ENCODE measurements at places on chromosomes 7 and 10.

- DNase-seq: no peak
Measured at GRCh38 chr7:133237545-133237944, 15.3 kb upstream of the EXOC4 start.

DNA sequence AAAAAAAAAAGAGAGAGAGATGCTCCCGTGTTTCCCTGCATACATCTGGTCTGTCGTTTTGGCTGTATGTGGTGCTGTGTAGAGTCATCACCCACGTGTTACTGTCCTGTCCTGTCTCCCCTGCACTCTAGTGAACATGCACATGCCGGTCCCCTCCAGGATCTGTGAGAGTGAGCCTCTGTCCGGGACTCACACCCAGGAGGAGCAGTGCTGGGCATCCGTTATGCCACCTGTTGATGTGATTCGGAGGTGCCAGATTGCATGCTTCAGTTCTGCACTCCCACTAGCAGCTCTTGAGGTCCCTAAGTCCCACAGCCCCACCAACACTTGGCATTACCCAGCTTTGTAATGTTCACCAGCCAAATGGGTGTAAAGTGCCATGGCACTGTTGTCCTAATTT, 16.4 kb downstream of the GHRHR start:
- no peak for DNase-seq

- DNase-seq: no peak
Measured at GRCh38 chr7:90432752-90433151, 29.5 kb downstream of the CLDN12 start.

- no peak for DNase-seq
Measured at GRCh38 chr7:45162943-45163691, 5.5 kb downstream of the RAMP3 start.

DNA sequence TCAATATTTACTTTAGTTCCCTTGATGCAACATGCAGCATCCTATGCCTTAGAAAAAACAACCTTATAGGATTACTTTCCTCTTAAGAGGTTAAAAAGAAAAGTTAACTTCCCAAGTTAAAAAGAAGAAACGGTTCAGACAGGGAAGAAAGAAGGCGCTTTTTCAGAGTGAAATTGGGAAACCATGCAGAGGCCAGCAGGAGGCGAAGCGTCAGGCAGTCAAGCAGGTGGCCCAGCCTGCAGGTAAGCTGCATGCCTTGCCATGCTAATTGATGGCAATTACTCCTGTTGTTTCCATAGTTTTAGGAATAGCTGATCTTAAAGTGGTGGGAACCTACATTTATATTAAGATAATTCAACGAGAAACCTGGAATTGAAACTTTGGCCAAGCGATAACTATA, 302.6 kb upstream of the SP4 start:
- DNase-seq: no peak

GRCh38 chr10:31770307-31770902, 158.2 kb downstream of the ARHGAP12 start:
- no peak for DNase-seq

GRCh38 chr10:78458983-78459638, 425.4 kb downstream of the RPS24 start:
- no peak for DNase-seq

- DNase-seq: no peak
Measured at GRCh38 chr7:8295638-8296361, 33.8 kb upstream of the ICA1 start.

GRCh38 chr10:3323865-3324498, 151.4 kb upstream of the PITRM1 start:
- DNase-seq: no peak

DNA sequence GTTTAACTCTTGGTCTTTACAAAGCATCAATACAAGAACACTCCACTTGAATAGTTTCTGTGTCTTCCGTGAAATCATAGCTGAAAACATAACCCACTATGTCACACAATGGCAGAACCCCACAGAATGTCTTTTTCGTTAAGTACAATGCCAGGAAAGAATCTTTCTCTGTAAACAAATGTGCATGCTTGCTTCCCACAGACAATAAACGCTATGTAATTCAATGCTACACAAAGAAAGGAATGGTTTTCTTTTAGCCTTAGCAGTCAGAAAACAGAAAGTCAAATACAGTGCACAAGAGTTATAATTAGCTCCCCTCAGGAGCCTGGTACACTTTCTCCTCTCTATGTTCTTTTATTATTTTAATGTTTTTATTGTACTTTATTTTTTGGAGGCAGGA, 186.1 kb downstream of the SRPK2 start:
- no peak for DNase-seq

GRCh38 chr10:113169853-113170460, 219.9 kb downstream of the TCF7L2 start:
- DNase-seq: no peak

GRCh38 chr7:45681596-45682357, 107.6 kb downstream of the ADCY1 start:
- no peak for DNase-seq

- DNase-seq: no peak
Measured at GRCh38 chr10:104773105-104773504, 132.0 kb downstream of the SORCS3 start.

DNA sequence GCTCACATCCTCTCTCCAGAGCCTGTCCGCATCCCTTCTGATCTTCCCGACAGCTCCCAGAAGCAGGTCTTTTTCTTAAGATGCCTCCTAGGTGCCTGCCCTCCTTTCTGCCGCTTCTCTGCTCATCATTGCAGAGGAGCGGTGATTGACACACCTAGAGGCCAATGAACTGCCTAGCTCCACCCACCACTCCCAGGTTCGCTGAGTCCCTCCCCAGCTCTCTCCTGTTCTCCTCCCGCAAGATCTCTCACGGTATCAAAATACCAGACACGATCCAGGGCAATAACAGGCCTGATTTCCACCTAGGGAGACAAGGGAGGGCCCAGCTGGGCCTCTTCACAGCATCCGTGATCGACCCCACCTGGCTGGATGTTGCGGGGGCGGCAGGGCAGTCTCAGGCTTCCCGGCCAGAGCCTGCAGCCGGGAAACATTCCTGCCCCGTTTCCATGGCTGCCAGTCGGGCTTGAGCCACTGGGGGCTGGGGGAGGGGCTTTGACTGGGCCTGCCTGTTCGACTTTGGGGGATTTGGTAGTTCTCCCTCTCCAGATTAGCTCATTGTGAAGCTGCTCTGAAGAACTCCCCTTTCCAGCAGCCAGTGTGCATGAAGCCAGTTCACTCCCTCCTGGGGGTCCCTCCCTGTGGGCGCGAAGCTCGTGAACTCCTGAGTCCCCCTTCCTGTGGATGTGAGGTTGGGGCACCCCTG, 373.5 kb downstream of the RPS24 start:
- DNase-seq: peak; percentile 86

- DNase-seq: no peak
Measured at GRCh38 chr7:106082087-106082854, 29.8 kb downstream of the SYPL1 start.

- no peak for DNase-seq
Measured at GRCh38 chr10:113175756-113176651, 226.0 kb downstream of the TCF7L2 start.

DNA sequence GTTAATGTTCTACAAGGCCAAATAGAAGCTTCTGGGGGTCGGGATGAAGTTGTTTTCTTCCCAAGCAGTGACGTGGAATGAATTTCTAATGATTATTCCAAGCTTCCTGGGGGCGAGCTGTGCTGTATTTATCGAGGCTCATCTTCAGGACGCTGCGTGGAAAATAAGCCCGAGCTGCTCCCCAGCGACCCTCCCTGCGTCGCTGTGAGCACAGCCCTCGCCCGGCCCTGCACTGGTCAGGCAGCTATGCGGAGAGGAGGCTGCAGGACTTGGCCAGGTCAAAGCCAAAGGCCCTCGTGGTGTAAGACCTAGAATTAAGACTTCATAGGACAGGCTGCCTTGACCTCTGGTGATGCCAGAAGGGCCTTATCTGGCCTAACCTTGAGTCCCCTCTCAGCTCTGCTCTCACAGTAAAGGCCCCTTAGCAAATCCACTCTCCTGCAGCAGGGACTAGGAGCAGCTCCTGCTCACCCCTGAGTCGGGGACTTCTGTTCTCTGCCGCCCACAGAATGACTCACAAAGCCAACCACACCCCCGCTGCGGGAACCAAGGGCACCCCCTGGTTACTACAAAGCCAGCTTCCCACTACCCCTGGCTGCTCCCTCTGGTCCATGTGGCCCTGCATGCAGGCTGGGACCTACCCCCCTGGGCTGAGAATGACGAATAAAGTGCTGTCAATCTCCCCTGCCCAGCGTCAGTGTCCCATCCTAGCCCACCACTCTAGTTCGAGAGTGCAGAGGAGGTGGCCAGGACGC, 501.6 kb downstream of the TCERG1L start:
- no peak for DNase-seq

DNA sequence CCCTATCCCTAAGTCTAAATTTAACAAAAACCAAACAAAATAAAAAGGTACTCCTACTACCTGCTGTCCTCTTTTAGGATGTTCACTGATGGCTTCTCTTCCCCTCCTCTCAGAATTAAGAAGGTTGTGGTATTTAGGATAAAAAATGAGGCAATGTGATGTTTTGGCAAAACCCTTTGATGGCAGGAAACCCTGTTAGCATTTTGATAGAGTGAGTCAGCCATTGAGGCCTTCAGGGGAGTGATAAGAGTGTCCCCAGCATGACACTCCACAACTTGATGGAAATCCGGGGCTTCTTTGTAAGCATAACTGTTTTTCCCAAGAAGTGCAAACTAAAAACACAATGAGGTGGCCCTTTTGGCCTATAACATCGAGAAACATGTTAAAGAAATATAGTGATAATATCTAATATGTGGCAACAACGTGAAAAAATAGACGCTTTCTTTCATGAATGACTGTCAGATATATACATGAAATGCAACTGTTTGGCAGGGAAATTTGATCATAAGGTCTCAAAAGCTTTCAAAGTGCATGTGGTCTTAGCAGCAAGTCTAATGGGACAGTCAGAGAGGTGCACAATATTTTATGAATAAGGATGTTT, 55.0 kb downstream of the PRTFDC1 start:
- no peak for DNase-seq

DNA sequence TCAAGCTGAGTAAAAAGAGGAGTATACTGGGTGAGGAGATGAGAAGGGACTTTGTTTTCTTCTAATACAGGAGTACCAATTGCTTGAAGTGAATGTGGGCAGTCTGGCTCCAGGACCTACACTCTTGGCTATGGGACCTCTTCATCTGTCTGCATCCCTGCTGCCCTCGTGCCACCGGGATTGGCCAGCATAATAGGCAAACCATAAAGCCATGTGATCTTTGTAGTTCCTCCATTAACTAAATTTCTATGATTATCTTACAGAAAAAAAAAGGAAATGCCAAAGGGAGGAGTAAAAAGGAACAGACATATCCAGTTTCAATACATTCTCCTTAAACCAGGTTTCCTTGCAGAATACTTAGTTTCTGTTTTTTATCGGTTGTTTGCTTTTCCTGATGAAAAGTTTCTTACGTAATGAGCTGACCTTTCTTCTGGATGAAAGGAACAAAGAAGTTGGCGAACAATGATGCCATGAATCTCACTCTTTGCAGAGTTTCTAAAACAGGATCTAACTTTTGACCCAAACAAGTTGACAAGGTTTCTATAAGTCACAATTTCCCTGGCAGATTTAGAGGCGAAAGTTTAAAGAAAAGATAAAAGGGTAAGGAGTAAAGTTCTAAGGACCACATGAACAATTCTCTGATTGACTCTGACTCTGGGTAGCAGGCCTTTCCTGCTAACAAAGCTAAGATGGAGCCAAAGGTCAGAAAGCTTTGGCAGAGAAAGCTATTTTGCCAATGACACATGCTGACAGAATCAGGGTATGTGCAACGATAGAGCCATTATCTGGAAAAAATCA, 54.1 kb downstream of the LAMB1 start:
- no peak for DNase-seq

GRCh38 chr7:151839451-151839921, 37.4 kb downstream of the PRKAG2 start:
- DNase-seq: peak; percentile 2
